ENCODE measurements at places on chromosomes 4 and X.

DNA sequence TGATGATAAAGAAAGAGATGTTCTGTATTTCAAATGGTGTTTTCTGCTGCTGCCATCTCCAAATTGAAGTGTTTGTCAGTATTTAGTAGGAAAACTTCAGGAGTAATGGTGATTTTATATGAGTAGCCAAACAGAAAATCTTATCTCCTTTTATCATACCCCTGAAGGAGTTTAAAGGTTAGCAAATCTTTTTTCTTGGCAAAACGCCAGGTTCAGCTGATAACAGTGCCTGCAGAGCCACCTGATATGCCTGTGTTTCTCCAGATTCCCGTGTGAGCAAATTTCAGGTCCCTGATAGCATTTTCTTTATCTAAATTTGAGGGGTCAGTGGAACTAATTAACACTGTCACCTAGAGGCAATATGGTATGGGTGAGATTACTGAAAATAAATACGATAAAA is 65.8 kb upstream of the ETNPPL start:
- DNase-seq, result no peak

DNA sequence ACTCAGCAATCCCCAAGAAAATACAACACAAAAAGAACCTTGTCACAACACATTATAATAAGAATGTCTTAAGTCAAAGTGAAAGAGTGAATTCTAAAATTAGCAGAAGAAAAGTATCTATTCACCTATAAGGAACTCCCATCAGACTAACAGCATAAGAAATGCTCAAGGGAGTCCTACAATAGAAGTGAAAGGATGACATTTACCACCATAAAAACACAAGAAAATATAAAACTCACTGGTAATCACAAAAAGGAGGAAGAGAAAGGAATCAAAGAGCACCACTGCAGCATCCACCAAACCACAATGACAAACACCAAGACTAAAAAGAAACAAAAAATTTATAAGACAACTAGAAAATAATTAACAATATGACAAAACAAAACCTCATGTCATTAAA is 257.0 kb upstream of the AGTR2 start:
- DNase-seq, result no peak

DNA sequence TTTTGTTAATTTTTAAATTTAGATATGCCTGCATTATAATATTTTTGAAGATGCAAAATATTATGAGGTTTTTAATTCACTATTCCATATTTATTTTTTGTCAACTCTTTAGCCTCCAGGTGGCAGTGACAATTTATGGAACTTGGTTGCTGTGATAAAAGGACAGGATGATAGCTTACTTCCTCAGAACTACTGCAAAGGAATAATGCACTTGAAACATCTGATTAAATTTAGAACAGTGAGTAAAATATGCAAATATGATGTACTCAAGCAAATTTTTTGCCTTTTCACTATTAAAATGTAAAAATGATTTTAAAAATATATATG is 45.1 kb downstream of the SPATA4 start:
- no peak for DNase-seq

DNA sequence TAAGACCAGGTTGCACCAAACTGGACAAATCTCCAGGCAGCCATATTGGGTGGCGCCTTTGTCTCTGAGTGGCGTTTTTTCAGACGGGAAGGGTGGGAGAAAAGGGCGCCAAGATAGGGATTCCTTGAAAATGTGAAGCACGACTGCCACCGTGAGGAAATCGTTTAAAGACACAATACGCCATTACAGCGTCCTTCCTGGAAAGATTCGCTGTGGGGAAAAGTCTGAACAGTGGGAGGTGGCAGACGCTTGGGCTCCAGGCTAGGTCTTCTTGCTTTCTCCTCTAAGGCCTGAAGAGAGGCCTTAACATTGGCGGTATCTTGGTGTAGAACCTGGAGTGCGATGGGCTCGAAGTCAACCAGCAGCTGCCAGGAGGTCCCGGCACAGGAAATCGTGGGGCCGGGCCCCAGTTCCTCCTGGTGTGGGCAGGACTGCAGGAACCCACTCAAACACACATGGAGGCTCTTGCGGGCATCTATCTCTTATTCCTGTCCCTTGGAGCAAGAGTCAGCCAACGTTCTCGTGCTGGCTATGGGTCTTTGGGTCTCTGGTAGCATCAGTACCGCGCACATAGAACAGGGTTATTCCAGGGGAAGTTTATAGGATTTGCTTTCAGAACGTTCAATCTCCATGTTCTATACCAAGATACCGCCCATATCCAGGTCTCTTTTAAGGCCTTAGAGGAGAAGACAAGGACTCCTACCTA is 208.8 kb downstream of the OR13H1 start:
- DNase-seq, result no peak

DNA sequence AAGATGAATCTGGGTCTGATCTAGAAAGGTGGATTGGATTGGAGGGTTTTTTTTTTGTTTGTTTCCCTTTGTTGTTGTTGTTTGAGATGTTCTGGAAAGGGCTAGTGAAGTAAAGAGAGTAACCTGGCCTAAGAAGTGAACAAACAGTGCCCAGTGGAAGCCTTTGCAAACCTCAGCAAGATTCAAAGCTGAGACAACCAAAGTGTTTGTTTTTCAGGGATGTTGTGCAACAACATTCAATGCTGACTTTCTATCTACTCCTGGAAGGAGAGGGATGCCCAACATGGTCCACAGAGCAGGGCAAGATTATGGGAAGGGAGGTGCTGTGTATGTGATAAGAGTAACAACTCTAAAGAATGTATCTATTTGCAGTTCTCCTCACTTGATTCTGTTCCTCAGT is 11.3 kb downstream of the BEX1 start:
- no peak for DNase-seq

DNA sequence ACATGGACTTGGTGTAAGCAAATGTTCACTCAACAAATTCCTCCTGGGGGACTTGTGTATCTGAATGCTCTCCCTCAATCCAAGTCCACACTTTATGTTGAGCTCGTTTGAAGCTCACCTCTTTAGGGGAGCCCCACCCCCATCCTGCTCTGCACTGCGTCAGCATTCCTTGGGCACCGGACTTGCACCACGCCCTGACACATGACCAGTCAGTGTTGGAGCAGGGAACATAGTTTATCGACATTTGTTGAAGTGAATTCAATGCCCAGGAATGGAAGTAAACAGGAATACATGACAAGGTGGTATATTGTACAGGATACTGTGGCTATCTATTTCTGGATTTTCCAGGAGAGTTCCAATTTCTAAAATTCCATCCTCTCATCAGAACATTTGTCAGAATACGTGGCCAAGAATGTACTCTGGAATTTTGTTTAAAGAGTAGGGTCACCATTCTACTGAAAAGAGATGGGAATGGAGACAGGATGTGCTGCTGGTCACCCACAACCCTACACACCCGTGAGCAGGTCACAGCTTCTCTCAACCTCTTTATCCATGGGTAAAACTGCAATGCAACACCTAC is 60.0 kb upstream of the LNX1 start:
- DNase-seq, result no peak

GRCh38 chrX:40012868-40013265 is 84.9 kb downstream of the BCOR start:
- DNase-seq, result no peak

- DNase-seq, result no peak
Measured at GRCh38 chrX:67610282-67610681, 66.5 kb downstream of the AR start.

- DNase-seq, result no peak
Measured at GRCh38 chr4:186787536-186787935, 63.9 kb upstream of the FAT1 start.

- DNase-seq, result no peak
Measured at GRCh38 chr4:143771269-143771668, 70.8 kb upstream of the FREM3 start.

- no peak for DNase-seq
Measured at GRCh38 chrX:35244796-35245508, 302.4 kb downstream of the FAM47B start.

GRCh38 chr4:102625232-102625930 is 124.2 kb downstream of the NFKB1 start:
- peak; percentile 48 for DNase-seq

GRCh38 chr4:7154351-7154981 is 37.9 kb upstream of the SORCS2 start:
- DNase-seq, result no peak

- DNase-seq, result no peak
Measured at GRCh38 chr4:78692822-78693170, 83.4 kb upstream of the BMP2K start.

- no peak for DNase-seq
Measured at GRCh38 chr4:174524242-174524641, 2.0 kb upstream of the HPGD start.

DNA sequence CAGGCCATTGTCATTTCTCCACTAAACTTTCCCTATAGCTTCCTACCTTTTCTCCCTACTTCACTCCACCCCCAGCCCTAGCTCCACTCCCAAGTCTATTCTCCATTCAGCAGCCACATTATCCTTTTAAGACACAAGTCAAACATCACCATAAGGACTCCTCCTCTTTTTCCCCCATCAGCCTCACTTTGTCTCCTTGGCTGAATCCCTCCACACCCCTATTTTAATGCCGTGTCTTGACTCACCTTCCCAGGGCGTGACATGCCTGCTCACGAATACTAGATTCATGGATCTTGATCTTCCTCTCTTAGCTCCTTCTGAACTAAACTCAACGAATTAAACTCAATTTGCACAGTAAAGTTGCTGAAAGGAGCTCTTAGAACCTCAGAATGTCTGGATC is 281.9 kb downstream of the PTTG2 start:
- DNase-seq, result no peak

GRCh38 chrX:104566681-104567501 is 892 bp downstream of the IL1RAPL2 start:
- no peak for DNase-seq

- no peak for DNase-seq
Measured at GRCh38 chrX:123588723-123589122, 144.1 kb downstream of the THOC2 start.

GRCh38 chr4:58566260-58566659 is 1456.1 kb upstream of the IGFBP7 start:
- no peak for DNase-seq

DNA sequence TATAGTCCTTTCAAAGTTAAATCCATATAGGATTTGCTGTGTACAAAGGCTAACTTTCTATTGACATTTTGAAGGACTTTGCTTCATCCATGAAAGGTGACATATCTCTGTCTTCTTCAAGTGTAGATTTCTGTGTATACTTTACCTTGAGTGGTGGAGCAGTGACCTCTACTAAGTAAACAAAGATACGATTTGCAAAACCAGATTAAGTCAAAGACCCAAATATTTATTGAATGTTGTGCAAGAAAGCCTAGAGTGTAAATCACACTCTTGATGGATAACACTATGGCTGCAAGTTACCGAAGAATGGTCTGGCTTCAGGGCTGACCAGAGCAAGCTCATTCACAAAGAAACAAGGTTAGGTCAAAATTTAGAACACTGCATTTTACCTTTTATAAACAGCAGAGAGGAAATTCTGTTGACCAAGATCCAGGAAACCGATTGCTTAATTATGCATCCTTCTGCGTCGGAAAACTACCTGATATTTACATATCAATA is 5.4 kb upstream of the FGG start:
- DNase-seq, result no peak

GRCh38 chr4:182048871-182049270 is 194.3 kb upstream of the TENM3 start:
- DNase-seq, result no peak

GRCh38 chr4:93827272-93827947 is 1.1 kb upstream of the ATOH1 start:
- no peak for DNase-seq

GRCh38 chr4:183600189-183600685 is 58.7 kb downstream of the RWDD4 start:
- DNase-seq, result no peak

GRCh38 chrX:153687121-153688039 is at the start of gene SLC6A8:
Gene SLC6A8, plus strand, starts transcription at chrX:153687926. Its CDS starts 649 bp downstream, at chrX:153688575.
- DNase-seq, result peak; percentile 14

GRCh38 chr4:6033381-6033780 is 15.2 kb upstream of the C4orf50 start:
- DNase-seq, result no peak

Measured in activated T-cell treated with anti-CD3 and anti-CD28 coated beads for 24 hours (primary cell).